Articular chondrocyte of knee joint (primary cell): ENCODE measurements at places on chromosomes 6 and 20. TPM values are rescaled to one million over a fixed set of nuclear protein-coding genes. Genes with fewer than 3 reads are reported as not detected.

The BCAS4 gene
- total RNA-seq: 5.5 and 7.2 TPM in 2 replicates

The DDO gene
- 3.3 and 4.9 TPM in 2 replicates for total RNA-seq

The PHACTR1 gene
- total RNA-seq: 6.0 and 12.2 TPM in 2 replicates

The THEMIS gene
- not detected in 2 replicates for total RNA-seq

The BNIP5 gene
- not detected in 2 replicates for total RNA-seq

The COL21A1 gene
- 1.0 and 3.9 TPM in 2 replicates for total RNA-seq

The TMC2 gene
- not detected in 2 replicates for total RNA-seq

The IRF4 gene
- 0.11 and 0.26 TPM in 2 replicates for total RNA-seq

The LY6G6C gene
- total RNA-seq: not detected in 2 replicates

The PPIL6 gene
- total RNA-seq: 3.9 and 6.2 TPM in 2 replicates

The MCCD1 gene
- total RNA-seq: not detected in 2 replicates
